Right kidney (tissue), 9 donors: ENCODE measurements at places on chromosomes 7 and 10.

DNA sequence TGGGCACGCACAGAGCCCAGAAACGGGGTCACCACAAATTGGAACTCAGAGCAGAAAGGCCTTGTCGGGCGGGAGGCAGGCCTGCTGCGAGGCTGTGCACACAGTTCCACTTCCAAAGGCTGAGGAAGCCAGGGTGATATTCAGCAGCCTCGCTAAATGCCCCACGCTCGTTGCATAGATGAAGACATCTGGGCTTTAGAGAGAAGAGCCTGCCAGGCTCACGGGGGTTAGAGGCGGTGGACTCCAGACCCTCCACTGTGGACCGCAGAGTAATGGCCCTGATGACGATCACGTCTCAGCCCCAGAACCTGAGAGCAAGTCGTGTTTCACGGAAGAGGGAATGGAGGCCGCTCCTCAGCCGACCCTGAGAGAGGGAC lies 104.2 kb downstream of the DNAJB6 start:
- DNase-seq, result no peak

- no peak for DNase-seq
Measured at GRCh38 chr7:111409714-111410422, 152.4 kb downstream of the IMMP2L start.

DNA sequence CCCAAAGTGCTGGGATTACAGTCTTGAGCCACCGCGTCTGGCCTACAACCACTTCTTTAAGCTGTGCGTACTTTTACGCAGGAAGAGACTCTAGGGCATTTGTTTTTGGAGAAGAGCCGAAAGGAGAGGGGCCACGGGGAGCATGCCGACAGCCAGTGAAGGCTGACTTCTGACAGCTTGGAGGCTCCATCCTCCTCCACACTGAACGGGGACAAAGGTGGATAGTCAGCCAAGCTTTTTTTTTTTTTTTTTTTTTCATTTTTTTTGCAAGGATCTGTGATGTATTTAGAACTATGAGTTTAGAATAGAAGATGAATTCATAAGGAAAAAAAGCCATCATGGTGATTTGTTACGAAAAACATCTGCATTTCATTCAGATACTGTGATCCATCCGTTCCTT lies 221.7 kb downstream of the ARHGAP21 start:
- no peak for DNase-seq

DNA sequence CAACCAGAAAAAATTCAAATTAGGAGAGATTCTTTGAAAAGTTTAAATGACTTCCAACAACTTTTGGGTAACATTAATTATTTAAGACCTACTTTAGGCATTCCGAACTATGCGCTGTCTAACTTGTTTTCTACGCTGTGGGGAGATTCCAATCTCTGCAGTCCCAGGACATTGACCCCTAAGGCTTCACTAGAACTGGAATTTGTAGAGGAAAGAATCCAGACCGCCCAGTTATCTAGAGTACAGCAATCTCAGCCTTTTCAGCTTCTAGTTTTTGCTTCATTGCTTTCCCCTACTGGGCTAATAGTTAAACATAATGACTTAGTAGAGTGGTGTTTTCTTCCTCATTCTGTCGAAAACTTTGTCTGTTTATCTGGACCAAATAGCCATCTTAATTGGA lies 14.9 kb upstream of the DDC start:
- DNase-seq, result no peak

DNA sequence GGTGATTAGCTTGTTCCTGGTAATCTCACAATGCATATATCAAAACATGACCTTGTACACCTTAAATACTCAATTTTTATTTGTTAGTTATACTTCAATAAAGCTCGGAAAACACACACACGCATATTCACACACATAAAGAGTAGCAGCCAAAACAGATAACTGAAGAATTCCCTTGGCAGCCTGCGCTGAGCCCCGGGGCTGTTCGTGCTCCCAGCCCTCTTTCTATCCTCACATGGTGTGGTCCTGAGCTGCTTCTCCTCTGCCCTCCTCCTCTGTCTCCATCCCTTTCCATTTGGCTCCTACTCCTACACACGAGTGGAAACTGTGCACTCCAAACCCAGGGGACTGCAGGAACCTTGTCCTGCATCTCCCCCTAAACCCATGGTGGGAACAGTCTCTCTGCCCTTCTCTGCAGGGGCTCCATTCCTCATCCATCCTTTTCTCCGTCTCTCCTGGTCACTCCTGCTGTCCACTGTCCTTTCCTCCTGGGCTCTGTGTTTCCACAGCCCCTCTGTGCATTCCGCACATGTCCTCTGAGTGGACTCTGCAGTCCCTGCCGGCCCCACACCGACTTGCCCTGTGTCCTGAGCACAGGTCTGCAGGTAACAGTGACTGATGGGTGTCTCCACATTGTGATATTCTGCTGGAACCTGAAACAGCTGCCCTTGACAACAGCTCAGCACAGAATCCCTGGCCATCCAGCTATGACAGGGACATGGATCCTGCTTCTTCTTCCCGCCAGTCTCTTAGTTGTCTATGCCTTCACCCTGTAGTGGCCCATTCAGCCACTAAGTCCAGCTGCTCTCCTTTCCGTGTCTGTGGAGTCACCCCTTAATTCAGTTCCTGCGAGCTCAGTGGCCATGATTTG lies 216.8 kb upstream of the ZNF32 start:
- DNase-seq, result no peak

- DNase-seq, result no peak
Measured at GRCh38 chr10:128542659-128543058, 416.4 kb upstream of the MKI67 start.

DNA sequence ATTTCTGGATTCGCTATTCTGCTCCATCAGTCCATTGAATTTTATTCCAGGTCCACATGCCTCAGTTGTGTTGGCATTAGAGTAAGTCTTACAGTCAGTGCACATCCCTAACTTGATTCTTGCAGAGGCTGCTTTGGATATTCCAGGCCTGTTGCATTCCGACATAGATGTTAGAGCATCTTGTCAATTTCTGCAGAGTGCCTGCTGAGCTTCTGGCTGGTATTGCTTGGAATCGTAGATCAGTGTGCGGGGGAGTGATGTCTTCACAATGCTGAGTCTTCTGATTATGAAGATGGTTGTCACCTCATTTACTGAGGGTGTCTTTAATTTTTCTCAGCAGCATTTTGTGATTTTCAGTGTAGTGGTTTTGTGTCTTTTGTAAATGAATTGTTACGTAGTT lies 45.2 kb downstream of the INPP5A start:
- DNase-seq, result no peak

DNA sequence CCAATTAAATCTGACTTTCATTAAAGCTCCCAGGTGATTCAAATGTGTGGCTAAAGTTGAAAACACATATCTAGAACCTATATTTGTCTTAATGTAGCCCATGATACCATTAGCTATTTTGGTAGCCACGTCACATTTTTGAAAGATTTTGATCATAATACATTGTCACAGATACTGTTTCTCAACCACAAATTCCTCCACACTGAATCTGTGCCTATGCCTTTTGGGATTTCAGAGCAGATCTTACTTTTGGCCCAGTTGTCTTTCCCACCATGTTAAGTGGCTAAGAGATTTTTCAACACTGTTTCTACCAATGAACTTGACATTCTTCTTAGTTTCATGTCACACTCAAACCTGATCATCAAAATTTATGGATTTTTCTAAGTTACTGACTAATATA lies 47.4 kb downstream of the CH25H start:
- no peak for DNase-seq

GRCh38 chr7:27944643-27945042 lies 204.7 kb downstream of the TAX1BP1 start:
- no peak for DNase-seq

DNA sequence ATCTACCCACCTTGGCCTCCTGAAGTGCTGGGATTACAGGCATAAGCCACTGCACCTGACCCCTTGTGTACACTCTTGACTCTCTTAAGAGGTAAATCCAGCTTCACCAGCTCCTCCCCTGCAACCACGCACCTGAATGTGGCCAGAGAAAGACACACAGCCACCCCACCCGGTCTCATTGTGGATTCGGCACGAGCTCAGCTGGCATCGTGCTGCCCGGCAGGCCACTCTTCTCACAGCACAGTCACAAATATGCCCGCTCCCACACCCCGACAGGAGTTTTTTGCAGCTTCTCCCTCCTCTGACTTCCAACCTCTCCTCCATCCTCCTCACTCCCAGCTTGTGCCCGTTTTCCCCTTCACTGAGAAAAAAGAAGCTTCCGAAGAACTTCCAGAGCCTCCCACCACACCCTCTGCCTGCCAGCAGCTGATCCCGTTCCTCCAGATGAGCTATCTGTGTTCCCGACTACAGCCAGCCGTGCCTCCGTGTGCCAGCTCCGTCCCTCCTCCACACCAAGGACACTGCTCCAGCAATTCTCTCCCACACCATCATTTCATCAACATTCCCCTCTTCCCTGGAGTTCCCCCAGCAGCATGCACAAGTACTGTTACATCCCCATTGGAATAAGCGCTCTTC lies 8.0 kb upstream of the SMARCD3 start:
- DNase-seq, result no peak
